ENCODE measurements at places on chromosomes 3 and 15.

- no peak for DNase-seq
Observed at GRCh38 chr3:154716170-154716569, 286.2 kb upstream of the GPR149 start.

- no peak for DNase-seq
Observed at GRCh38 chr3:126704494-126705214, 614 bp downstream of the CHCHD6 start.

DNA sequence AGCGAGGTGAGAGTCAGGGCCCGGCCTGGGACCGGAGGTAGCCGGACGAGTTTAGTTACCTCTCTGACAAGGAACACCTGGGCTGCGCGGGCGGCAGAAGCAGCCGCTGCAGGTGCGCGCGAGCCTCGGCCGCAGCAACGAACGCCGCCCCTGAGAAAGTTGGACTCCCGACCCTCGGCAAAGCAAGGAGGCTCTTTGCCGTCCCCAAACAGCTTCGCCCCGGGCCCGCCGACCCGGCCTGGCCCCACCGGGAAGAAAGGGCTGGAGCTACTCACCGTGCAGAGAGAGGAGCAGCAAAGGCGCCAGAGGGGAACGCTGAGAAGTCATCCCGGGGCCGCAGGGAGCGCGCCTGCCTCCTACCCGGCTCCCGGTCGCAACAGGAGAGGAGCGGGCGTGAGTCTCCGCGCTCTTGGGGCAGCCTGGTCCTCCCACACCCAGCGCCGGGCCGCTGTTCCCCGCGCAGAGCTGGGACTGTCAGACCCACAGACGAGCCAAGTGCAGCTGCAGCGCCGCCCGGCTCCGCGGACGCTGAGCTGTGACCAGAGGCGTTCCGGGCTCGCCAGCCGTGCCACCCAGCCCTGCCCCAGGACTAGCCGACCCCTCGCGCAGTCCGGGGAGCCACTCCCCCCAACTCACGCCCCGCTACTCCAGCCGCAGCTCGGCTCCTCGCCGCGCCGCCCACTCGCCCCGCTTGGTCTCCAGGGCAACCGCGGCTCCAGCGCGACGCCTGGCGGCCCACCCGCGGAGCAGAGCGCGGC, at the start of gene IGSF11:
Gene IGSF11 (minus strand): TSS at position 591 of the 758 bp plus-strand sequence. CDS start 264 bp downstream, at position 327.
- peak; percentile 78 for DNase-seq

GRCh38 chr3:113063126-113063894, 72.5 kb downstream of the GTPBP8 start:
- DNase-seq = no peak

DNA sequence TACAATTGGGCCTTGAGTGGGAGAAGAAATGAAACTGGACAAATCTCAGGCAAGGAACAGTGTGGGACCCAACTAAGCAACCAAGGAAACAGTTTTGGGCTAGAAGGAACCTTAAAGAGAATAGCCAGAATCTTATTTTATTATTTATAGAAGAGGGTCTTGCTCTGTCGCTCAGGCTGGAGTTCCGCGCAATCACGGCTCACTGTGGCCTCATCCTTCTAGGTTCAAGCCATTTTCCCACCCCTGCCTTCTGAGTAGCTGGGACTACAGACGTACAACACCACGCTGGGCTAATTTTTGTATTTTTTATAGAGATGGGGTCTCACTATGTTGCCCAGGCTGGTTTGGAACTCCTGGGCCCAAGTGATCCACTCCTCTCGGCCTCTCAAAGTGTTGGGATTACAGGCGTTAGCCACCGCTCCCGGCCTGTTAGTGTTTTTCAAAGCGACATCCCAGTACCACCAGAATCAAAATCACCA, 734 bp upstream of the WDR76 start:
- no peak for DNase-seq

DNA sequence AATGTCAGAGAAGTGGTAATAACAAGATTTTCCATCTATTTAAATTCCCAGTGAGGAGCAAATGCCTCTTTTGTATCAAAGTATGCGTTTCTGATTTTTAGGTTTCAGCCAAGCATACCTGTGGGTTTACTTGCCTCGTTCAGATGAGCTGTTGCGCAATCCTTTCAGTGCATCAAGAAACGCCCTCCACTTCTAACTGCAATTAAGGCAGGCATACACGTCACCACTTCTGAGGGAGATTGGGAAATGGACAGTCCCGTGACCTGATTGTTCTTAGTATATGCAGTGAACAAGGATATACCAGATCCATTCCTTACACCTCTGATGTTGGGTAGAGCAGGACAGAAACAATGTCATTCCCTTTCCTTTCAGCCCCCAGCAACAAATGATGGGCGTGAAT, 219.0 kb downstream of the ITPR1 start:
- no peak for DNase-seq

DNA sequence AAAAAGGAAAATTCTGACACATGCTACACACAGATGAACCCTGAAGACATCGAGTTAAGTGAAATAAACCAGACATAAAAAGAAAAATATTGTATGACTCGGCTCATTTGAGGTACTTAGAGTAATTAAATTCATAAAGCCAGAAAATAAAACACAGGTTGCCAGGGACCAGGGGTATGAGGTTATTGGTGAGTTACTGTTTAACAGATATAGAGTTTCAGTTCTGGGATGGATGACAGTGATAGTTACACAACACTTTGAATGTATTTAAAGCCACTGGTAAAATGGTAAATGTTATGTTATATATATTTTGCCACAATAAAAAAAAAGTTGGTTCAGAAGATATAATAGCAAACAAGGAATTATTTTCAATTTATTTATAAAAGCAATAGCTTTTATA, 436.1 kb upstream of the WNT5A start:
- no peak for DNase-seq

DNA sequence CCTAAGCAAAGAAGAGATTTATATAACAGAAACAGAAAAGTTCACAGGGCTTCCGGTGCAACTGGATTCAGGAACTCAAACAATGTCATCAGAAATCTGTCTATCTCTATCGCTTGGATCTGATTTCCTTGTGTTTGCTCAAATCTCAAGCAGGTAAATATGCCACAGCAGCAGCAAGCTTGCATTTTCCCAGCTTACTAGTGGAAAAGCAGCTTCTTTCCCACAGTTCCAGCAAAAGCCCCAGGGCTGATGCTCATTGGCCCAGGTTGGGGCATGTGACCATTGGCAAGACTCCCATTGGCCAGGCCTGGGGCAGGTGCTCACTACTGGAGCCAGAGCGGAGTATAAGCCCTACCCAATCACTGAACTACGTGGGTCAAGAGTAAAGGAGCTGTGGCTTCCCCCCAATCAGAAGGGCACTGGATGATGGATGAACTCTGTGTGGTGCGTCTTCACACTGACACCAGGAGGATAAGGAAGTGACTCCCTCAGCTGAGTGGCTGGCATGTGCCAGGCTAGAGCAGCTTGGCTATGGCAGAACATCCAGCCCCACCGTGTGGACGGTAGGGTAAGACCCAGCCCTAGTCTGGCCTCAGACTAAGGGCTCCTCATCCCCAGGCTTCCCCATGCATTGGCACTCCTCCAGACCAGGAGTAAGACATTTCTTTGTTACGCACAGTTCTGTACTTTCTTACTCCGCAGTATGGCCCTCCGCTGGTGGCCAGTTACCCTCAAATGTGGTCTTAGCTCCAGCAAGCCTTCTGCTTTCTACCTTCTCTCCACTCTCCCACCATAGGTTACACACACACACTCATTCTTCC, 13.1 kb upstream of the VIPR1 start:
- DNase-seq = no peak

DNA sequence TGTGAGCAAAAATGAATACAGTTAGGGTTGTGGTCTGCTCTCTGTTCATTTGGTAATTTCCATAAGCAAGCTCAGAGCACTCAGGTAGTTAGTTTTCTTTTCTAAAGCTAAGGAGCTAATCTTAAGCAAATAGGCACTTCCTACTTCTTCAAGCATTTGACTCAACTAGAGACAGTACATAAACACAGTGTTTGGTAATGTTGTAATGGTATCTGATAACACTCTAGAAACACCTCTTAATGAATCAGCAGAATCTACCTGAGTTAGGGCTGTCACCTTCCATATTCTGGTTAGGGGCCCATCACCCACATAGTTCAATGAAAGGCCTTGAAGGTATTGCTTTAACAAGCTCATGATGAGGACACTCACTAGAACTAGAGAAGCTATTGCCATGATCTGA, 83.1 kb downstream of the PLCH1 start:
- DNase-seq = no peak

GRCh38 chr3:149947231-149947630, 23.5 kb downstream of the PFN2 start:
- no peak for DNase-seq

DNA sequence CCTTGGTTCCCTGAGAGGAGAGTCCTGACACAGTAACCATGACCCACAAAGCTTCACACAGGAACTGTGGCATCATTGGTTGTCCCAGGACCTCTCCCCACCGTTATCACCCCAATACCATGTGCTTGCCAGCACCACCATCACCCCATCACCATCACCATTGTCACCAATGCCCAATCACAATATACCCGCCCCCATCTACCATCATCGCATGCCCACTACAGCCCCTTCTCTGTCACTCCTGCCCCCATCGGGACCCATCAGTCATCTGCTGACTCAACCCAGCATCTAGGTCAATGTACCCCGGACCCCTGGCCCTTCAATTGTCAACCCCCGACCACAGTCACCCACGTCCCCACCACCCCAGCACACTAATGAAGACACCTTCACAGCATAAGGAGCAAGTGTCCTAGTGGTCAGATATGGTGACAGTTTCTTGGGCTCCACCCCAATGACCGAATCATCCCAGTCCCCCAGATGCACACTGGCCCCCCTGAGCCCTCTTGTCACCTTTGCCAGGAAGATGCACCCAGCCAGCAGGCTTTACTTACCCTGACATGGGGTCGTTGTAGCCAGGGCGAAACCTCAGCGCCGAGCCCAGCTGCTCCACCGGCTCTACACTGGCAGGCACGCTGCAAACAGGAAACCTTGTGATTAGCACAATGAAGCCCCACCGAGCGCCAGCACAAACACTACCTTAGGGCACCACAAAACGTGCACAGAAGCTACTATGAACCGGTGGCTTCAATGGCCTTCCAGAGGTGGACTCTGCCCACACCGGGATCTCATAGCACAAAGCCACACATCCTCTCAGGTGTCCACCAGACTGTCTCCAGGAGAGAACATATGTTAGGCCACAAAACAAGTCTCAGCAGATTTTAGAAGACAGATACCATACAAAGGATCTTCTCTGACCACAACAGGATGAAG, 25.1 kb downstream of the SHISA5 start:
- no peak for DNase-seq

DNA sequence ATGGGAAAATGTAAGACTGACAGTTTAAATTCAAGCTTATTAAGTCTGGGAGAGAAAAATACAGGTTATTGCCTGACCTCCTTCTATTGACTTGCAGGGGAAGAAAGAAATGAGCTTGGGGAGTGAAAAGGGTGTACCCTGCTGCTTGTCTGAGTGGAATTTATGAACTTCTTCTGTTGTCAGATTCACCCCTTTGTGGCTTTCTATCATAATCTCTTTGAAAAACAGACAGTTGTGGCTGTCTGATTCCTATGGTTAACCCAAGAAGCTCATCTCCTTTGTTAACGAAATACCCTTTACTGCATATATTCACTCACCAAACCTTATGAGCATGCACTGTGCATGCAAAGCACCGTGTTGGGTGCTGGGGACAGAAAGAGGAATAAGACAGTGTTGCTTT, 22.5 kb downstream of the GPD1L start:
- DNase-seq = no peak

GRCh38 chr3:12773030-12773709, 14.1 kb upstream of the TMEM40 start:
- DNase-seq = no peak

GRCh38 chr15:92394309-92395097, 822 bp downstream of the ST8SIA2 start:
- no peak for DNase-seq

DNA sequence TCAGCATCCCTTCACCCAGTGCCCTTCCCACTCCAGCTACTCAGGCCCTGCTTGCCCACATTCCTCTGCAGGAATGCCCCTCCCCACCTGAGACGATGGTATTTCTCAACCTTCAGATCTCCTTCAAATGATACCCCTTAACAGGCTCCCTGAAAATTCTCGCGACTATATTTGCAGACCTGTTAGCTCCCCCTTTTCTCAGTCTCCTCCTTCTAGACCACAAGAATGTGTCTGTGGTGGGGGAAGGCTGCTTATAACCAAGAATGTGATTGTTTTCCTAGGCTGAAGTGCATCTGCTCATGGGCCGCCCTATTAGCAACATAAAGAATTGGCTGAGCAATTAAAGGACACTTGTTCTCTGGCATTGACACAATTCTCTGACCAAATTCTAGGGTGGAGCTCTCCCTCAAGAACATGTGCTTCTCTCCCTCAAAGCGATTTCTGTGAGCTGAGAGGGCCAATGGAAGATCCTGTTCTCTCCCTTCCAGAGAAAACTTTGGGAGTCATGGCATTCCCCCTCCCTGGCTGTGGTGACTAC, 19.1 kb upstream of the LIMD1 start:
- no peak for DNase-seq

DNA sequence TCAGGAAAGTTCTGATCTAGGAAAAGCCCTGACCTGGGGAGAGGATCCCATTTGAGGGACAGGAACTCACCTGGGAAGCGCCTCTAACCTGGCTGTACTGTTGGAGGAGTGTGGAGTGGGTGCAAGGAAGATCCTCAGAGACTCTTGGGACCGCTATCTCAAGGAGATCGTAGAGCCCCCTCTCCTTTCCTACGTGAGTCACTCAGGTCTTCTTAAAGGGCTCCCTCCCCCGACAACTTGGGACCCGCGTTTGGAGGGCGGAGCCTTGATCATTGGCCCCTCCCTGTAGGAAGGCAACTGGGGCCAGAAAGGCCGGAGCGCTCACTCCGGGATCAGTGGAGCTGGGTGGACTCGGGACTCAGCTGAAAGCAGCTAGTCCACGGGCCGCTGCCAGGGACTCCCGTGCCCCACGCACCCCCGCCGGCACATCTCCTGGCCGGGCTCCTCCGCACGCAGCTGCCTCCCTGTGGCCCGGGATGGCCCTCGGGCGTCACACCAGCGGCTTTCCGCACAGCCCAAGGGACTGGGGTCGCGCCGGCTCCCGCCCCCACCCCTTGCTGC, 520 bp downstream of the SLC26A6 start:
- no peak for DNase-seq

DNA sequence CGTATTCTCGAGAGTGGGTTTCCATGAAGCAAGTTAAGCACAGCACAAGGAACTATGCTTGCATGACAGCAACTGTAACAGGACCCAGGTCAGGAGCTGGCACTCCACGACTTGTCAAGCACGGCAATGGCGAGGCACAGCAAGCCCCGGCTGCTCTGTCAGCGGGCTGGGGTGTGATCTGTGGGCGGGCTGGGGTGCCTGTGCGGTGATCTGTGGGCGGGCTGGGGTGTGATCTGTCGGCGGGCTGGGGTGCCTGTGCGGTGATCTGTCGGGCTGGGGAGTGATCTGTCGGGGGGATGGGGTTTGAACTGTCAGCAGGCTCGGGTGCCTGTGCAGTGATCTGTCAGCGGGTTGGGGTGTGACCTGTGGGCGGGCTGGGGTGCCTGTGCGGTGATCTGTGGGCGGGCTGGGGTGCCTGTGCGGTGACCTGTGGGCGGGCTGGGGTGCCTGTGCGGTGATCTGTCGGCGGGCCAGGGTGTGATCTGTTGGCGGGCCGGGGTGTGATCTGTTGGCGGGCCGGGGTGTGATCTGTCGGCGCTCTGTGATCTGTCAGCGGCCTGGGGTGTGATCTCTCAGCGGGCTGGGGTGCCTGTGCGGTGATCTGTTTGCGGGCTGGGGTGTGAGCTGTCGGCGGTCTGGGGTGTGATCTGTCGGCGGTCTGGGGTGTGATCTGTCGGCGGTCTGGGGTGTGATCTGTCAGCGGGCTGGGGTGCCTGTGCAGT, 205.7 kb downstream of the XXYLT1 start:
- no peak for DNase-seq

All from NCI-H187 (cell line).